ENCODE measurements at places on chromosomes 5 and 9. TPM values are rescaled to one million over a fixed set of nuclear protein-coding genes. Genes with fewer than 3 reads are reported as not detected.

DNA sequence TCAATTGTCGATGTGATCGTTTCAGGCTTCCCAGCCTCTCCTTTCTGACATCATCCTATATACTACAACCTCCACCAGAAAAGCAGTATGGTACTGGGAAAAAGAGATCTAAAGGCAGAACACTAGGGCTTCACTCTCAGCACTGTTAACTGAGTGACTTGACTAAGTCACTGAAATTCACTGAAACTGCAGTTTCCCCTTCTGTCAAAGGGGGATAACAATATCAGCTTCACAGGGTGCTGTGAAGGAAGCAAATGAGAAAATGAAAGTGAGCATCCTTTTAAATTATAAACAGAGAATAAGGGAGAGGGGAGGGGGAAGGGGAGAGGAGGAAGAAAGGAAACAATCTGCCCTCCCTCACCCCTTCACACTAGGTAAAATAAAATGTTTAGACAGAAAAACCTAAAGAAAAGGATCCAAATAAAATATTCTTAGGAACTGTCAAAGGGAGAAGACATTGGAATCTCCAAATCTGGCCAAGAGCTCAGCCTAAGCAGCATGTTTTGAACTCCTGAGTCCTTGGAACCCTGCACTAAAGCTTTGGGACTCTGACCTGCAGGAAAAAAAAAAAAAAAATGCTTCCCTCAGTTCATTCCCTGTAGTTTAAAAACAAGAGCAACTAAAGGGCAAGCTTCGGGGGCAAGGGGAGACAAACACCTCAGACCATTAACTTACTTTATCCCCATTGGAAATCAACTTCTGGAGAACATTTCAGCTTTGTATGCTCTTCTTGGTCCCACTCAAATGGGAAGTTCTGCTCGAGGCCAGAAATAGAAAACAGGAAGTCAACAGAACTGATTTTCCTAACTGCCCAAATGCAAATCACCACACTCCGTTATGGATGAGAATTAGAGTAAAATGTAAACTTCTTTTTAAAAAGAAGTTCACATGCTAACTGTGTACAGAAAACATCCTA is 178.3 kb downstream of the DEPDC1B start:
- DNase-seq, result no peak

DNA sequence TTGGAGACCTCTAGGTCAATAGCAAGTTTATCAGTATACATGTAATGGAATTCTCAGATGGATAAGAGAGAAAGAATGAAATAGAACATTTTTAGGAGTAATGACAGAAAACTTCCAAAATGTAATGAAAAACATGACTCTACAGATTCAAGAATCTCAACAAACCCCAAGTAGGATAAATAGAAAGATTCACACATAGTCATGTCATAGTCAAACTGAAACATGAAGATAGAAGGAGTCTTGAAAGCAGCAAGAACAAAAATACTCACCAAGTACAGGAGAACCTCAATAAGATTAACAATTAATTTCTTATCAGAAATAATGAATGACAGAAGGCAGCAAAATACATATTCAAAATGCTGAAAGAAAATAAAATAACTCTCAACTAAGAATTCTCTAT is 164.5 kb downstream of the SPATA31D1 start:
- no peak for DNase-seq

DNA sequence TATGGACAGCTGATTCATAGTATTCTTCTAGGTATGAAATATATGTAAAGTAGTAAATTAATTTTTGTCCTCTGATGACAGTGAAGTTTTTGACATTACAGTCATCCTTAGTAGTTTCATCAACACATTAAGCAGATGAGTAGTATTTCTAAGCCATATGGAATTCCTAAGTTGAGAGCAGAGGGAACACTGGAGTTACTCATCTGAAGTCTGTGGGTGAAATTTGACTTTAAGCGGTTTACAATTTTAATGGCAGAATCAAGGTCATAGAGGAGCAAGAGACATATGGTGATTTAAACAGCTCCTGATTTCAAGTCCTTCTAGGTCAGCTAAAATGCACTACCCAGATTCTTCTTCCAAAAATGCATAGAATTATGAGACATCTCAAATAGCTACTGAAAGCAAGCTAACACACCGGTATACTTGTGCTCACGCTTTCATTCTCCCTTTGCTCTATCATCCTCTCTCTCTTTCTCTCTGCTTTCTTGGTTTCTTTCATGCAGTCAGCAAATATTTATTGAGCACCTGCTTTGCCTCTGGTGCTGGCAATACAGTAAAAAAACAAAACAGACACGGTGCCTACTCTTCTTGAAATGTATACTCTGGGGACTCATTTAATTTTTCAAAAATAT is 235.9 kb downstream of the FER start:
- no peak for DNase-seq

DNA sequence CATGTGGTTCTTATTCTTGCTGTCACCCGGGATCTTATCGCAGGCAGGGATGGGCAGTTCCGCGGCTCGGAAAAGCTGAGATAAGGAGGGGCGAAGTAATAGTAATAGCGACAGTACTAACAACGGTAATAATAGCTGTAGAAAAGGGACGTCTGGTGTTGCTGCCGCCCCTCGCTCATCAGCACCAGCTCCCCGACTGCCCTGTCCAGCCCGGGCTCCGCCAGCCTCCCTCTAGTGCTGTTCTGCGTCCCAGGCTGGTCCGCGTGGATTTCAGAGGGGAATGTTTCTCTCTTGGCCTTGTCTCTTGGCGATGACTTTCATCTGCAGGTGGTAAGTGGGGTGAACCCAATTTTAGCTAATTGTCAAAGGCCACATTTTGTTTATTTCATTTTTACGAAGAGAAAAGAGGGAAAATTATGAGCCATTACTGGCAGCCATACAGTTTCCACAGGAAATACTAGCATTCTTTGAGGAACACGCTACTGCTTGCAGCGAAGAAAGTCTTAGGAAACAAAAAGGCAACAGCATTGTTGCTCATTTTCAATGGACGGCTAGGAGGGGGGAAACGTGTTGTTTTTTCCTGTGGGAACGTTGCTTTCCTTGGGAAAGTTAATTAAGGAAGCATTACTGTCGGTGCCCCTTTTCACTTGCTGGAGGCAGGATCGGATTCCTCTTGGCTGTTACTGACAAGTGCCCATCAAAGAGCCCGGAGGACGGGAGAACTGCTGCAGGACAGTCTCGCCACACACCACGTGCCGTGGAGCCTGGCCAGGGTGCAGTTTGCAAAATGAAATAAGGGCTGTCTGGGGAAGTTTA is 762 bp downstream of the SNCAIP start:
- no peak for DNase-seq

DNA sequence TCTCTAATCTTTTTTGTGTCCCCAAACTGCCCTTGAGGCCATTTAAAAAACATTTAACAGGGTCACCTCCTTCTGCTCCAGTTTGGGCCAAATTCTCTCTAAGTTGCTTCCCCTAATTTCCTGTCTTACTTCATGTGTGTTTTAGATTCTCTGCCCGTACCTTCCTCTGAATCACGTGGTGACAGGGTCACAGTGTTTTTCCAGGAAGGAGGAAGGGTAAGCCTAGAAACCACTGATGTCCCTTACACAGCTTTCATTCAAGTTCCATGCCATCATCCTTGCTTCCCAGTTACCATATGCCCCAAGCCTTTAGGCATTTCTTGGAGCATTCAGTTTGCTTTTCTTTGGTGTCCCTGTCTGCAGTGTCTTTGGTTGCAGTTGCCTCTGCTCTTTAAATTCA is 42.4 kb upstream of the MACIR start:
- DNase-seq, result no peak

The CDO1 gene
- polyA plus RNA-seq, result 23.7 TPM

DNA sequence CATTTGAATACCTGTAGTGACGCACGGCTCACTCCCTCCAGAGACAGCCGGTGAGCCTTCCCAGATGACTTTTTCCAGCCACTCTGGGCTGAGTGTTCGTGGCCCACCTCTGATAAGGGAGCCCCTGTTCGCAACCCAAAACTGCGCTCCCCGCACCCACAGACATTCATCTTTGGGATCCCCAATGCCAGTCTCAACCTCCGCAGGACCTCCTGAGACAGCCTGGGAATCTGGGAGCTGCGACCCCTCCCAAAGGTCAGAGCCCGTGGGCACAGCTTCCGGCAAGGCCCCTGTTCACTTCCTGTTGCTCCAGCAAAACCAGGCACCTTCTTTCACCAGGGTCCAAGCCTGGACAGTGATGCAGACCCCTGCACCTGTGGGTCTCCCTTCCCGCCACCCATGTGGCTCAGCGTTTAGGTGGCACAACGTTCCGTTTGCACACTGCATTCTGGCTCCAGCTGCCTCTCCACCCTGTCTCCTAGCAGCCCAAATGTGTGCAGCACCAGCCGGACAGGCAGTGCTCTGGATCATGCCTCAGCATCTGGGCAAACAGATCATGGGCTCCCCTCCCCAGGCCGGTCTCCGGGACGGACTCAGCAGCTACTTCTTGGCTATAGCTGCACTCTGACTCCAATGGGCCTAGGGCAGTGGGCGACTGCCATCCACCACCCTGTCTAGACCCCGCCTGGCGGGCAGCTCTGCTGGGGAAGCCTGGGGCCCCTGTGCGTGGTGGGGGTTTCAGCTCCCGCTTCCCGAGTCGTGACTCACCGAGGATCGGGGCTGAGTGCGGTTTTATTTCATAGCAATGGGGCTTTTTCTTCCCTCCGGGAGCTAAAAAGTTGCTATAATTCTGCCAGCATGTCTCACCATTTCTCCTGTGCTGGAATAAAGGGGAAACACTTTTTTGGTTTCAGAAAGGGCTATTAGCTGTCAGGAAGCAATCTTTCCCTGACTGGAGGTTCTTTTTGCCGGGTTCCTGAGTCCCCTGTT is 156.0 kb downstream of the OLFM1 start:
- no peak for DNase-seq

The AGXT2 gene
- 74.1 TPM for polyA plus RNA-seq

DNA sequence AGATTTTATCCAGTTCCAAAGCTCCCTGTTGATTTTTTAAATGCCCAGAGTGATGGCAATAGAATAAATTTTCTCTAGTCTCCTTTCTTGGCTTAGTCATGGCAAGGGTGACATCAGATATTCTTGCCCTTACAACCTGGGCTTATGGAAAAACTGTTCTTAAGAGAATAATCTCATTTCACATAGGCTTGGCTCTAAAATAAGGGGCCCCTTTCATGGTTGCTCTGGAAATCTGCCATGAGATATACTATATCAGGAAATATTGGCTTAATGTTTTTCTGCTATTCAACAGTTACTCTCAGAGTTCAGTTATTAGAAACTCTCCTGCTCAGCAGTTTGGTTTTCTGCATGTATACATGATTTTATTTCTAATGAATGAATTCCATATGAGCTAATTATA is 7.8 kb downstream of the HMHB1 start:
- DNase-seq, result no peak

DNA sequence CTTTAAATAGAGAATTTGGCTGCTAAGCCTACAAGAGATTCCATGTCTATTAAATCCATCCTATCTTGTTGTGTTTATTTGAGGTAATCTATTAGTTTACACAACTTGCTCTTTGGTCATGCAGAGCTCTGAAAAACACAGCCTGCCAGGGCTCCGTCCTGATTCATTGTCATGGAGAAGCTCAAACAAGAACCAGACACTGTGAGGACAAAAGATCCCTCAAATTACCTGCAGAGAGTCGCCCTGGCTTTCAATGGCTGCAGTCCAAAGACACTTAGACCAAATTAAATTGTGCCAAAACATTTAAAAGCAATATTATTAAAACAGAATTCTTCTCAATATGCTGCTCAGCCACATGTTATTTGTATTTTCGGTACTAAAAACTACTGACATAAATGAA is 60.1 kb downstream of the CDH18 start:
- DNase-seq, result no peak

GRCh38 chr5:74630453-74631066 is 10.0 kb downstream of the ENC1 start:
- no peak for DNase-seq

DNA sequence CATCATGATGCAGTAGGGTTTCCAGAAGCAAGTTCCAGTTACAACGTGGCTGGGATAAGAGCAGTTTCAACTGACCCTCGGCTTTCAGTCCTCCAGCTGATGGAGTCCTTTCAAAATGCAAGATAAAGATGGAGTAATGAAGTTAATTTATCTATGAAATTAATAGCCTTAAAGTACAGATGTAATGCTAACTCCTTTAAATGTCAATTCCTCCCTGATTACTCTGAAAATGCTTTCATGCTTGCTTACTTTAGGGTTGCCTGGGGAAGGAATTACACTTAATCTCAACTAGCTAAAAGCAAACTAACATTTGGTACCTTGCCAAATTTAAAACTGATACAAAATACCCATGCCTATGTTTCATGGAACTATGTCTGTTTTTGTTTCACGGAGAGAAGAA is 178.4 kb downstream of the KIAA0825 start:
- no peak for DNase-seq

The TMEFF1 gene
- 5.5 TPM for polyA plus RNA-seq

DNA sequence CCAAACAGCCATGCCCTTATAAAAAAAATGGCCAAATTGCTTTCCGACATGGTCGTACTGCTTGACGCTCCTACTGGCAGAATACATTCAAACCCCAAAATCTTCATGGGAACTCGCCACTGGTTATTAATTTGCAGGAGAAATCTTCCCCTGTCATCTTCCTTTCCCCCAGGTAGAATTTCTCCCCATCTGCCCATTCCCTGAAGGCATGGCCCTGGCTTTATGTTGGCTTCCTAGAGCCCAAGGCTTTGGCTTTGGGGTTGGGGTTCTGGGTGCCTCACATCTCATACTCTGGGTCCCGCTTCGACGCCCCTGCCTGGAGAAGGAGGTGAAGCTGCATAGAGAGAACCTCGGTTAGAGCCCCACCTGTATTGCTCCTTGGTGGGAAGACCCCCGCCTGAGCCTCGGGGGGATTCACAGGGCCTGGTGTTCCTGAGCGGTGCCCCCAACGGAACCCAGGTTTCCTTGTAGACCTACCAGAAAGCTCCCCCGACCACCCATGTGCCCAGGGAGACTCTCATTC is 8.6 kb upstream of the FIBCD1 start:
- DNase-seq, result no peak

DNA sequence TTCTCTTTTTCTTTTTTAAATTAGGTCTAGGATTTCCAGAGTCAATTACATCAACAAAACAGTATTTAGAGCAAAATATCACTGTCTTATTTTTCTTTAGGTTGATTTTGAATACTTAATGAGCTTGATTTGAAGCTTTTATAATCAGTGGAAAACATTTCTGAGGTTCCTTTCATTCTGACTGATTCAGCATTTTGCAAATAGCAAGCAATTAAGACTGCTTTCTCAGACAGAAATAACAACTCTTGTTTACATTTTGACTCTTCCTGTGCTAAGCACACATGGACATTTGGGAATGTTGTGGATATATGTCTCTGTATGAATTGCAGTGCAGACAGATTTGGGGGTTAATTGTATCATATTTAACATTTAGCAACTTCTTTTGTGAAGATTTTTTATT is 22.2 kb upstream of the MCCC2 start:
- no peak for DNase-seq

The MZB1 gene
- polyA plus RNA-seq, result 1.1 TPM

GRCh38 chr5:58933891-58934628 is 351.2 kb downstream of the RAB3C start:
- DNase-seq, result no peak

The CTSL gene
- polyA plus RNA-seq, result 153 TPM

DNA sequence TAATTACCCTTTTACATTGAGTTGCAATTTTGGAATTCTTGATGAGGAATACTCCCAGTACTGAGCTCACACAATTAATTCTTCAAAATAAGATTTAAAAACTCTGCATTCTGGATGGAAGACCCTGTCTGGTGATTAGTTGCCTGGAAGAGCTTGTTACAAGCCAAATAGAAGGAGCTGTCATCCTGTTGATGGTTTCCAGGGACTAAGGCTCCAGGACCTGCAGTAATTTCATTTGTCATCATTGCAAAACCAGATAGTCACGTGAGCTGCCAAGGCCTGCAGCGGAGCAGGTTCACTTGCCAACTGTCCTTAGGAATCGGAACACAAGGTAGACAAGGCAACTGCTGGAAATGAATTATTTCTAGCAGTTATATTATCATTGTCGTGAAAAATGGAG is 597.7 kb downstream of the CCDC171 start:
- no peak for DNase-seq

- no peak for DNase-seq
Observed at GRCh38 chr9:75176037-75176436, 87.7 kb downstream of the OSTF1 start.

Measured in renal cortex interstitium (tissue), 15 donors.